NCI-H187 (cell line): ENCODE measurements at places on chromosomes 5 and 9.

DNA sequence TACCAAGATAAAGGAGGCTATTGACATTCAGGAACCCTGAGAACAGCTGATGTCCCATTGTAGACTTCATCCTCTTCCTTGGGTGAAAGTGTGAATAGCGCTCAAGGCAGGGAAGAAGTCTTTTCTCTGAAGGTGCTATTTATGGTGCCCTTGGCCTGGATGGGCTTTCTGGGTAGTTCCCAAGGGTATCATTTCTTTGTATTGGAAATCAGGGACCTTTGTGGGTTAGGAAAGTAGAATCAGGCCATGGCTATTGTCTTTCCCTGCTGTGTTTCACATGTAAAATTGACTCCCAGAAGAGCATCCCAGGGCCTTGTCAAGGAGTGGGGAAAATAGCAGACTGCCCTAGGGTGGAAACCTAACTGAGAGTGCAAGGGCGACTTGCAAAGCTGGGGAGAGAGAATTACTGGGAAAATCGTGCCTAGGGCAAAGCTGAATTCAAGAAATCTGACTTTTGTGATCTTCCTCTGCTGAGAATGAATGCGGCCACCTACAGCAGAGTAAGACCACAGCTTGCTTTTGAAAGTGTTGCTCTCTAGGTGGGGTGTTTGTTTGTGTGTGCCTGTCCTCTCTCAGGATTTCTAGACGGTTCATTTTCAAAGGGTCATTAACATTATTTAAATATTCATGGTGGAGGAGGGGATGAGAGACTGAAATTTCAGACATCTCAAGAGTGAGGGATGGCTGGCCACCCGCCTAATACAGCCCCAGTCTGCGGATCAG lies 160.6 kb downstream of the C9orf152 start:
- no peak for DNase-seq

GRCh38 chr5:157263496-157264090 lies 2.3 kb upstream of the CYFIP2 start:
- no peak for DNase-seq

DNA sequence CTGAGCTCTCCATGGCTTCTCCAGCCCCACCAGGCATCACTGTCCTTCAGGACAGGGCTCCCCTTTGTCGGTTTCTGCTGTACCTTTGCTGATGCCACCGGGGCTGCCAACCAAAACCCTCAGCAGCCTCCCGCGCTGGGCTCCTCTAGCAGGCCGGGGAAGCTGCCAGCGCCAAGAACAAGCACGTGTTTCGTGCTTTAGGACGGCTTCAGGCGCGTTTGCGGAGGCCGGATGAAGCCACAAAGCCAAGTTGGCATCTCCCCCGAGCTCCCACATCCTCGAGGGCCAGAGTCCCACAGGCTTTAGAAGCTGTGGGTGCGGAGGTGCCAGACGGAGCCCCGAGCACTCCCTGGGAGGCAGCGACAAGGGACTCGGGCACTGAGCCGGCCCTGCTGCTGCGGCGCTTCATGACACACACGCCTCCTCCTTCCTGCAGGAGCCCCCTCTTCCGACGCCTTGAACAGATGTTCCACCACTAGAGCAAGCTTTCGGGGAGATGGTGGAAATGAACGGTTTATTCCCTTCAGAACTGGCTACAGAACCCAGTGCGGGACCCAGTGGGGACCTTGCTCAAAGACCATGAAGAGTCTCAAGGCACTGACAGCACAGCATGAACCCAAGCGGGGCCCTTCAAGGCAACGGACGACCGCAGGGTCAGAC lies 36.7 kb downstream of the SARDH start:
- DNase-seq: no peak

GRCh38 chr9:125523681-125524080 lies 183.3 kb downstream of the MAPKAP1 start:
- DNase-seq: no peak

GRCh38 chr5:32197032-32197431 lies 22.9 kb upstream of the GOLPH3 start:
- no peak for DNase-seq

DNA sequence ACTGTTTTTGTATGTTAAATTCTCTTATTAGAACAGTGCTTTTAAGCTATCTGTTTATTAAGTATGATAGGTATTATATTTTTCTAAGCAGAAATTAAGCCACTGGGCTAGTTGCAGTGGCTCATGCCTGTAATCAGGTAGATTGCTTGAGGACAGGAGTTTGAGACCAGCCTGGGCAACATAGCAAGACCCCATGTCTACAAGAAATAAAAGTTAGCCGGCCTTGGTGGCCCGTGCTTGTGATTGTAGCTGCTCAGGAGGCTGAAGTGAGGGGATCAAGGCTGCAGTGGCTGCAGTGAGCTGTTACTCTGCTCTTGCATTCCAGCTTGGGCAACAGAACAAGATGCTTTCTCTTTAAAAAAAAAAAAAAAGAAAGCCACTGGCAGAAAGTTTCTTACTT lies 45.0 kb upstream of the LRRC70 start:
- DNase-seq: no peak
